Pulmonary artery endothelial cell (primary cell): ENCODE measurements at places on chromosomes 3 and 15. TPM values are rescaled to one million over a fixed set of nuclear protein-coding genes. Genes with fewer than 3 reads are reported as not detected.
A peak's percentile ranks its signal among the peaks of the same experiment; 100 is the strongest.

DNA sequence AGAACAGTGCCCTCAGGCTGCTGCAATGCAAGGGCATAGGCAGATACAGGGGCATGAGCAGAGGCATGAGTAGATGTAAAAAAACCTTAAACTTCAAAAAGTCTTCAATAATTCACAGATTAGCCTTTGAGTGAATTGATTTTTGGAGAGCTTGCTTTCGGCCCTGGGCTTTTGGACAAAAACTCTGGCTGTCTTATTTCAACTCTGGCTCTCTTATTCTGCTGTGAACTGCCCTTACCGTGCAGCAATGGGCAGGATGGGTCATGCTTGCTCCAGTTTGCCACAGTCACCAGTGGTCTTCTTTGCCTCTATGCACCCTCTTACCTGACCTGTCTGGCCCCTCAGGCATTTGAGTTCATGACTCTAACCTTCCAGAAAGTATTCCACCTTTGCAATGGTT lies 555.7 kb downstream of the MAGI1 start:
- DNase-seq = no peak

- DNase-seq = no peak
Observed at GRCh38 chr3:73766599-73767381, 142.0 kb upstream of the PDZRN3 start.

DNA sequence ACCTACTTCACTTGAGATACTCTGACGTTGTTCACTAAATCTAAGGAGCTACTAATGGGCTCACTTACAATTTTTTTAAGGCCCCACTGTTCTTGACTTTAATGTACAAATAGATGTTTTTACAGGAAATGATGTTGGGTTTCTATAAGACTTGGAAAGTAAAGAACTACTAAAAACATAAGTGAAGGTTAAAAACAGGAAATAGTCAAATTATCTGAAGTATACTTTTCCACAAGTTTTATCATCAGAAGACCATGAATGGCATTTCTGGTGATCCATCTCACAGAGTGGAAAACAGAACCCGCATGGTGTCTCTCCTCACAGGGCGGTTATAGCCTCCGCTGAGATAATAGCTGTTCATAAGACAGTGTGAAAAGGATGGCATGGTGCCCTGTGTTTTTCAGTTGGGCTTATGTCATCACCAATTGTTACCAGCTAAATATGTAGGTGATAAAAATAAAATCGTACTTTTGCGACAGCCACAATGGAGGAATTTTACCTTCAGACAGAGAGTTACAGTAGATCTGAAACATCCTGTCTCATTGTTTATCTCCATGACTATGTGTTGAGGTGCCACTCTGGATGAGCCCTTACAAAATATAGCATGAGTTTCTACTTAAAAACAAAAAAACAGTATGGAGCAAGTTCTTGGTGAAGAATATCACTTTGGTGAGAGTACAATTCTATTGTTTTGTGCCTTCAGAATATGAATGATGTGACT lies 462.4 kb downstream of the RAP2B start:
- no peak for DNase-seq

- DNase-seq = no peak
Observed at GRCh38 chr3:133840767-133841166, 35.2 kb downstream of the SRPRB start.

DNA sequence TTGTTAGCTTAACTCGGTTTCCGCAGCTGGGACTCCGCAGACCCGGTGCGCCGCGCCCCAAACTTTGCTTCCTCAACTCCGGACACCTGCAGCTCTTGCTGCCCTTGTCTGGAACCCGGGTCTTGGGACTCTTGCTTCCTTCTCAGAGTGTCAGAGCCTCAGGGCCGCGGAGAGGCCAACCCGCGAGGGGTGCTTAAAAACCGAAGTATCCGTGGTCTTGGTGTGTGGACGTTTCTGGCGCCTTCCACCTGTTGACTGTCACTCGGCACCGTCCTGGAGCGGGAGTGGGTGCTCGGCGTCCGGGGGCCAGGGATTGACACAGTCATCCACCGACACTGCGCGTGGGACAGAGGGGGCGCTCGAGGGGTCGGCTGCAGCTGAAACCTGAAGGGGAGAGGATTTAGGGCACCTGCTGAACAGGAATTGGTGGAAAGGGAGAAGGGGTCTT lies 386 bp downstream of the SQOR start:
- no peak for DNase-seq

- no peak for DNase-seq
Observed at GRCh38 chr15:100570275-100570674, 31.7 kb downstream of the LINS1 start.

DNA sequence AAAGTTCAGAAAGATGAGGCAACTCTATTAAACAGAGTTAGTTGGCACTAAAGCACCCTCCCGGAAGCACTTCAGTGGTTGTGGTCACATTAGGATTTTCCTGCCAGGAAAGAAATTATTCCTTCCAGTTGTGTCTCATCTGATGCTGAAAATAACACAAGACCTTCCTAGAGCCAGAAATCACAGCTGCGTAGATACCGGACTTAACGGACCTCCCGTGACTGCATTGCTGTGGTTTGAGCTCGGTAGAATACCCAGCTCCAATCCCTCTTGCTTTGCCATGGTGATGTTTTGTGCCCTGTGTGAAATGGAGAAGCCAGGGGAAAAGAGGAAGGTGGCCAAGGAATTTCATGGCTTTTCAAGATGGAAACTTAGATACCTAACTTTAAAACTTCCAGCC lies 215.0 kb upstream of the IGF1R start:
- DNase-seq = no peak

DNA sequence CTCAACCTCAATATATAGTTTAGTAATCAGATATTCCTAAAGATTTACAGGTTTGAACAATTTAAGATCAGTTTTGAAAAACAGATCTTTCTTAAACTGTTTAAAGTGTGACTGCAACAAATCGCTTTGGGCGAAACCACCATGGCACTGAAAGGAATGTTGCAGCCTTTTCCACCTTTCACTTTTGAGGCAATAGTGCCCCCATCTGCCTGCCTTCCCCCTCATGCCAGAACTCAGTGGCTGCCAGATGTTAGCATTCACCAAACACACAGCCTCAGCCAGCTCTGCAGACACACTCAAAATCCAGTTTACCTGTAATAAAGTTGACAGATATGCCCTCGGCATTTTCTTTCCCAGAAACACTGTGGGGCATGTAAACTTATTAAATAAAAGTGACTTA lies 3.3 kb downstream of the LYSMD4 start:
- DNase-seq = peak; percentile 15

GRCh38 chr3:41710646-41711388 lies 251.1 kb downstream of the ULK4 start:
- no peak for DNase-seq

Gene AADACL2
- total RNA-seq = not detected in 2 replicates

Gene SCN11A
- 0.07 TPM in 1 of 2 replicates, not detected in the other for total RNA-seq

Gene ACSBG1
- total RNA-seq = not detected in 2 replicates

Gene ACTC1
- total RNA-seq = not detected in 2 replicates

Gene CATSPER2
- total RNA-seq = 0.33 and 1.0 TPM in 2 replicates

Gene PIF1
- total RNA-seq = 8.8 and 14.7 TPM in 2 replicates

Gene TRPC1
- 14.5 and 15.0 TPM in 2 replicates for total RNA-seq

Gene SPPL2A
- 71.3 and 115 TPM in 2 replicates for total RNA-seq

Gene CACNA1D
- not detected in 2 replicates for total RNA-seq

Gene SLC28A2
- not detected in 2 replicates for total RNA-seq
